Left lobe of liver (tissue), 2 donors: ENCODE measurements at places on chromosomes 3 and 15. TPM values are rescaled to one million over a fixed set of nuclear protein-coding genes. Genes with fewer than 3 reads are reported as not detected.

CKMT1B gene
- 0.55 TPM for total RNA-seq

DNA sequence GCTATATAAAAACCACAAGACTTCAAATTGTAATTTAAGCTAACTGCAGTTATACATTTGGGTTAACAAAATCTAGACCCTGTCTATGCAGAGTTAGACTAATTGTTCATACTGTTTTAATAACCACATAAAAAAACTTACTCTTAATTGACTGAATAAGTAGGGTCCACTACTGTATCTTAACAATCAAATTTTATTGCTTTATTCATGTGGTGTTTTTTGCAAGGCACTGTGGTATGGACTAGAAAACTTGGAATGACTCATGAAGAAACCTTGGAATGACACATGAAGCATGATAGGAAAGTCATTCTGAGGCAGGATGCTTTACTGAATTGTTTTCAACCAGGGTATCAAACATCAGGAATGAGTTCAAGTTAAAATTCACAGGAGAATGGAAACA lies 2.3 kb downstream of the SERP1 start:
- no peak for DNase-seq

GRCh38 chr3:183252118-183252782 lies 803 bp upstream of the B3GNT5 start:
- DNase-seq, result no peak

SAMMSON gene
- total RNA-seq, result not detected

DNA sequence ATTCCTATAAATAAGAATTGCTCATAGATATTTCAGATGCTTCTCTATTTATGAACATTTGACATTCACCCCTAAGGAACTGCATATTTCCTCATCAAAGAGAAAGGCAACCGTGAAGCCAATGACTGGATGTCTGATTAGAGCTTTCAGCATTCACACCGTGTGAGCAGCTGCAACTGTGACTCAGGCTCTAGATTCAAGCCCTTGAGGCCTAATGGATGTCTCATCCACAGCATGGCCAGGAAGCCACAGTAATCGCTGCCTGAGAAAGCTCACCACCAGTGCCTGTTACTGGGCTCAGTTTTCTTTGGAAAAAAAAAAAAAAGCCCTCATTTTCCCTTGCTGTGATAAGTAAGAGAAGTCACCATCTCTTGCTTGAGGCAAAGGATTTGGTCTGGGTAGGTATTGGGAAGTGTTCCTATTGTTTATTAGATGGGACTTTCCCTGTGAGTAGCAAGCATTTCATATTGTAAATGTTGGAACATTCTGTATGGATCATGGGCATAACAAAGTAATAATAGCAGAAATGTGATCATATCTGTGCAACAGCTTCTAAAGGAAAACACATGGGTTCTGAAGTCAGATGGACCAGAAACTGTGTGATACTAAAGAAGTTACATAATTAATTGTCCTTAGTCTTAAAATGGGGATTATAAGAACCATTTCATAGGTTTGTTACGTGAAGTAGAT lies 783.7 kb downstream of the AGBL1 start:
- no peak for DNase-seq

UBA7 gene
- 33.2 TPM for total RNA-seq

DNA sequence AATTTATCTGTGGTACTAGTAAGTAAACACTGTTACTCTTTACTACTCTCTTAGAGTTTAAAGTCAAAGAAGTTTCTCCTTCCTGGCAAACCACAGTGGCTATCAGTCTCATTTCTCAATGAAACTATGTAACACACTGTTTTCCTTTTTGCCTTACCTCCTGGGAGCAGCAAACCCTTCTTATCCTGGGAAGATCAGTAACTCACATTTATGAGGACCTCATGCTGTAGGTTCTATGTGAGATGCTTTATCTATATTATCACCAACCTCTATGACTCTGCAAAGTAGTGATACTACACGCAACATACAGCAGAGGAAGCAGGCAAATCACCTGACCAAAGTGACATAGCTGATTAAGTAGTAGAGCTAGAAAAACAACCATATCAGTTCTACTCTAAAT lies 35.3 kb downstream of the PBRM1 start:
- no peak for DNase-seq

- DNase-seq, result no peak
Observed at GRCh38 chr3:61580982-61581643, 19.7 kb downstream of the PTPRG start.

DNA sequence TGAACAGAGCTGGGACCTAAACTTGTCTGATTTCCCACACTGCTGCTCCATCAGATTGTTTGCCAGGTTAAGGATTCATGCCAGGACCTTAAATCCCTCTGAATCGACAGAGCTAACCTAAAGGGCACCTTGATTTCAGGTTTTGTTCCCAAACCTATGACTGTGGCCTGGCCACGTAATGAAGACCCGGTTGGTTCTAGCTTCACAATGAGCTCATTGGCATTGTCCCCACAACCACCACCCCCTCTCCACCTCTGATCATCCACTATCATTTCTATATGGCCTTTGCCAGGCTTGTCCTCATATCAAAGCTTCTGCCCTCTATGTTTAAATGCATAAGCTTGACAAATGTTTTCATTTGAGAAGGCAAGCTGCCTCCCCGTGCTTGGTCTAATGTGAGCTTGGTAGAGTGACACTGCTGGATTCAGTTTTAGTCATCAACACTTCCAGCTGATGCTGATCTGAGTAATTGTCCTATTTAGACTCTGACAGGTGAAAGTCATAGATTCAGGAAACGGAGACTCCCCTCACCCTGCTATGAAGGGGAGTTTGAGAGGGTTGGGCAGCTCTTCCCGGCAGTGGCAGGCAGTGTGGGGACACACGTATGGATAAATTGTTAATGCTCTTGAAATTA lies 407.1 kb upstream of the CFAP20DC start:
- DNase-seq, result no peak

DNA sequence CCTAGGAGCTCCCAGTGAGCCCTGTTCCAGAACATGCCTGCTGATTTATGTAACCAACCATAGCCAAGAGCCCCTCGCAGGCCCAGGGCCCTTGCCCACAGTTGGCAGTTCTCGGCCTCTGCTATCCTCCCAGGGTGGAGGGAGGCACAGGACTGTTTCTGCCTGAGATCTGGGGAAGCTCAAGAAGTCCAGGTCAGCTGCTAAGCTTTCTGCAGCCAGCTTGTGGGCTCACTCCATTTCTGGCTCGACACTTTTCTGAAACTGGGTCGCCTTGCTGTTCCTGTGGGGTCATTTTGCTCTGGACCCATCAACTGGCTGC lies 72.5 kb upstream of the HERC1 start:
- DNase-seq, result no peak

ADGRG7 gene
- total RNA-seq, result 17.0 TPM

DNA sequence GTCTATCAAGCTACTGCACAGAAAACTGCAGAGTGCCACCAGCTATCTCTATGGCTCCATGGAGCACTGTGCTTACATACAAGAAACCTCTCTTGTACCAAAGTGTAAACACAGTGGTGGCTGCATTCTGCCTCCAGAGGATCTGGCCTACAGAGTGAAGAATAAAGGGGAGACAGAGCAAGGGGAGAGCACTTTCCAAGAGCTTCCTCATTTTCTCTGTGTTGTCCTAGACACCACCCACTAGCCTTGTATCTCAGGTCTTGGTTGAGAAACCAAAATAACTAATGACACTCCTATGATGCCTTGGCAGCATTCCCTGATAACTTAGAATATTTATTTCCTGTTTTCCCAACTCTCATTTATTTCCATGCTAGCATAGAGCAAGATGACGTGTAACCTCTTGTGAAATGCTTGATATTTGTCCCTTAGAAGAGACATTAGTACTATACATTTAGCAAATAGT lies 56.9 kb upstream of the PHLDB2 start:
- DNase-seq, result no peak

AHSG gene
- total RNA-seq, result 763 TPM

DNA sequence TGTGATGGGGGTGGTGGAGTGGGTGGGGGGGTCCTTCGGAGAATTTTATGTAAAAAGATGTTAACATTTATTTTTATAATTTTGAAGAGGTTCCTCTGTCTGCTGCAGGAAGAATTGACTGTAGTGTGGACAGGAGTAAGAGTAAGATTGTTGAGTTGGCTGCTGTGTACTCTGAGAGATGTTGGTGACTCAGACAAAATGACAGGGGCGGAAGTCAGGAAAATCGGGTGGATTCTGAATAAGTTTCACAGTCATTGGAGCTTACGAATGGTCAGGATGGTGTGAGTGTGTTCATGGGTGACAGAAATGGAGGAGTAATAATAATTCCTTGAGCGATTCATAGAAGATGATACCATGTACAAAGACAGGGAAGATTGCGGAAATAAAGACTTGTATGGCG lies 420.0 kb downstream of the ROBO2 start:
- no peak for DNase-seq

DNA sequence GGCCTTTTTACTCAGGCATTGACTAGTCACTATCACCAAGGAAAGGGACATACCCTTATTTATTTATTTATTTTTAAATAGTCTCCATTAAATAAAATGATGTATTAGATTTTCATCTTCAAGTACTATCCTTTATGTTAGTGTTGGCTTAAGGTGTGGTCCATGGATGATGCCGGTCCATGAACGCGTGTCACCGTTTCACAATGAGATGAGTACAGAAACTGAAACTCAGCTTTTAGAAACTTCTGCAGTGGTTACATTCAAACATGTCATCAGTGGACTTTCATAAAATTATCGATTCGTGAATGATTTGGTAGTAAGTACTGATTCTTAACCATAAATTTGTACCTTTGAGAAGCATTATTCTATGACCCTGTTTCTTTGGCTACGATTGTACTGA lies 166.6 kb downstream of the SATB1 start:
- DNase-seq, result no peak

GRCh38 chr3:33900809-33901505 lies 102.5 kb downstream of the PDCD6IP start:
- no peak for DNase-seq

- no peak for DNase-seq
Observed at GRCh38 chr3:16178628-16178988, 4.1 kb downstream of the GALNT15 start.

MESP2 gene
- total RNA-seq, result 0.15 TPM

CPNE9 gene
- total RNA-seq, result not detected

- DNase-seq, result no peak
Observed at GRCh38 chr3:156465194-156465593, 89.7 kb downstream of the SSR3 start.

DNA sequence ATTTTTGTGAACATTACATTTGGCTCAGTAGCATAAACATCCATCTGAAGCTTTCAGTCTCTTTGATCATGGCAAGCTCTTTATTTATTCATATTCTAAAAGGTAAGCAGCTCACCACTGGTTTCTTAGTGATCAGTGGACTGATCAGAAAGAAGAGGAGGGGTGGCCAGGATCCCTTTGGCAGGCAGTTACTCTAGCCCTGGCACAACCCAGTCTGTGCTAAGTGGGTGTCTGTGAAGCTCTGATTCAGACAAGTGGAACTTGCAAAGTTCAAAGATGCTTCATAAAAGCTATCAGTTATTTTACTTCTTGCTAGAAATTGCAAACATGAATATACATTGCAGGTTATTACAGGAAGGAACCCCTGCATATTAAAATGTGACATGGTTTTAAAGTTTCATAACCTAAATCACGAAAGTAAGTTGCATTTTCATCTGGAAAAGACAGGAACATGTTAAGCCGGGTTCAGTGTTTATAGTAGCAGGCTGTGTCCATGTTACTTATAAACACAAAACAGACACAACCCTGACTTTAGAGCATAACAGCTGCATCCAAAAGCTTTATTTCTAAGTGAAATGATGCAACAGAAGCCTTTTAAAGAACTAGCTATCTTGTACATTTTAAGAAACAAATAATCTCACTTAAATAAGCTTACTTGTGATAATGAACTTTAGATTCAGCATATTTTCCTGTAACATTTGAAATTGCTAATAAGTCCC lies 785.3 kb downstream of the MCTP2 start:
- no peak for DNase-seq

DNA sequence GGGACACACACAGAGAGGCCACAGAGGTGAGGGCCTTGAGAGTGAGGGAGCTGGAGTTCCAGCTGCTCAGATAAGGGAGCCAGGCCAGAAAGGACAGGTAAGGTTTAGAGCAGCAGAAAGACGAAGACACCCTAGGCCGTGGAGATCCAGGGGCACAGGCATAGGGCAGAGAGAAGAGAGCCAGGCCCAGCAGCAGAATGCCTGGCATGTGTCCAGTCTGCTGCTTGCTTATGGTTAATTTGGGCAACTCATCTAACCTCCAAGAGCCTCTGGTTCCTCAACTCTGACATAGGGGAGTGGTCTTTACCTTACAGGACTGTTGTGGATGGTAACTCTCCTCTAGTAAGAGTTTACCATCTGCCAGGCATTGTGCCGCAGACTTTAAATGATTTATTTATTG lies 35.9 kb downstream of the STARD5 start:
- no peak for DNase-seq

DNA sequence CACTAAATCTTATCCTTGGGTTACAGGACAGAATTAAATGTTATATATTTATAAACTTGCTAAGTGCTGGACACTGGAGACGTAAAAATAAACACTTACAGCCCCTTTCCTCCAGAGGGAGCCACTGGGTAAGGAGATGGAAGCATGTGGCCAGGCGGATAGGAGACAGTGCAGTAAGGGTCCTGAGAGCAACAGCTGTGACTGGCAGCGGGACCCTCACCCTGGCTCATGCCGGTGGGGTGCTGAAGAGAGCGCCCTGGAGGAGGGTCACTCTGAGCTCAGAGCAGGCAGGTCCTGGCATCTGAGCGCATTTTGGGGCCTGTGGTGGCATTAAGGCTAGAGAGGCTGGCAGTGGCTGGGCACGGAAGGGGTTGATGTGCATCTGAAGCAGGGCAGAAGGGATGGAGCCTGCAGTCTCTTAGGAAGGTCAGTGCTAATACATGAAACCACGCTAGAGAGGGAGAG lies 16.0 kb downstream of the SEC61A1 start:
- no peak for DNase-seq
